Activated naive CD8-positive, alpha-beta T cell treated with anti-CD3 and anti-CD28 coated beads, Interleukin-2, amount 10 ng/mL, durations not matched to agents 7 days and 5 days (primary cell): ENCODE measurements at places on chromosomes 12 and 14. TPM values are rescaled to one million over a fixed set of nuclear protein-coding genes. Genes with fewer than 3 reads are reported as not detected.

CCNK gene
- 90.4 TPM for total RNA-seq

SPX gene
- total RNA-seq: 0.11 TPM

SLC6A15 gene
- total RNA-seq: not detected

KSR2 gene
- total RNA-seq: not detected

KCNMB4 gene
- total RNA-seq: 0.74 TPM

RBP5 gene
- total RNA-seq: 0.58 TPM

PABPN1 gene
- total RNA-seq: 207 TPM

TOMM20L gene
- not detected for total RNA-seq

MANSC1 gene
- not detected for total RNA-seq

DPF3 gene
- 4.1 TPM for total RNA-seq
